ENCODE measurements at places on chromosomes 4 and X.

DNA sequence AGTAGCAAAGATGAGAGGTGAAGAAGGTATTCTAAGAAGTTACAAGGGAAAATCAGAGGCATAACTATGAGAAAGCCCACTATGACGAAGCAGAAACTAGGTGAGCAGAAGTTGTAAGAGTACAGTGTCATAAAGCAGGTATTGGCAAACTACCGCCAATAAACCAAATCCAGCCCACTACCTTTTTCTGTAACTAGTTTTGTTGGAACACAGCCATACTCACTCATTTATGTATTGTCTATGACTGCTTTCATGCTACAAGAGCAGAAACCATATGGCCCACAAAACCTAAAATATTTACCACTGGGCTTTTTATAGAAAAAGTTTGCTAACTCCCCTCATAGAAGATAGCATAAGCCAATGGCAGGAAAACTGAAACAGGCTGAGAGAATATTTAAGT, 31.8 kb upstream of the ZCCHC13 start:
- DNase-seq, result no peak

DNA sequence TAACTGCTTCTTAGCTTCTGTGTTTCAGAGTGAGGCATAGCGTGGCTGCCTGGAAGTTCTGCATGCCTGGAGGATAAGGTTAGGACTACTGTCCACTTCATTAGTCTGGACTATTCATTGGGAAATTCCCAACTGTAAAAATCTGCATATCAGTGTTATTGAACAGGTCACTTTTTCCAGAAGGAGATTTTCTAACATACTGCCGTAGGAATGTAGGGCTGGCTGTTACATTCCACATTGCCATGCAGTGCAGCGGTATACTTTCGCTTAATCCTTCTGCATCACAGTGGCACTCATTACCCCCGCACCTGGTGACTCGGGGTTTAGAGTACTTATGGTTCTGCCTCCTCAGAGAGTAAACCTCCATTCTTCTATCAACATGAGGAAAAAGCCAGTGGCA, 104.6 kb downstream of the NPFFR2 start:
- no peak for DNase-seq

DNA sequence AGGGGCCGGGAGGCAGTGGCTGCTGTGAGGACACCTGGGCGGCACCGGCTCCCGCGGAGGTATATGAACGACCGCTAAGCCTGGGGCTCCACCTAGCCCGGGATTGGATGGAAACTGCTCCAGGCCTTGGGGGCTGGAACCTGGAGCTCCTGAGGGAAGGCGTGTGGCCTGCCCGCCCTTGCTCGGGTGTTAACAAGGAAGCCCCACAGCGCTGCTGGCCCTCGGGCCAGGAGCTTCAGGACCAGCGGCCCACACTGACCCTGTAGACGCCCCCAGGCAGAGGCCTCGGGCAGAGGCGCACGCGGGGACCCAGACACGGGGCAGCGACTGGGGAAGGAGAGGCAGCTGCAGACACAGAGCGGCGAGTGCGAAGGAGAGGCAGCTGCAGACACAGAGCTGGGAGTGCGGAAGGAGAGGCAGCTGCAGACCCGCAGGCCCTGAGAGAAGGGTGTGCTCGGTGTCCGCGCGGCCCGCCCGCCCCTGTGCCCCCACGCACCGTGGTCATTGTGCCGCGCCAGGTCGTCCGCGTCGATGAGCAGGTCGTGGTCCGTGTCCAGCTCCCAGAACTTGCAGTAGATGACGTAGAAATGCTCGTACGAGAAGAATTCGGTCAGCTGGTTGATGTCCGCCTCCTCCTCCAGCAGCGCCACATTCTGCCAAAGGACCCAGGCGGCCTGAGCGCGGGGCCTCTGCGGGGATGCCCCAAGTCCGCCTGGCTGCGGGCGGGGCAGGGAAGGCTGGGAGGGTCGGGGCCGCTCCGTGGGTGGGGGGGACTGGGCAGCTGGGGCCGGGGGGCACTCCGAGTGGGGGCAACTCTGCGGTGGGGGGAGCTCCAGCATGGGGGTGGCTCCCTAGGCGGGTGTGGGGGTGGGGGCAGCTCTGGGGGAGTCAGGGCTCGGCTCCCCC, 26.7 kb upstream of the GTPBP6 start:
- no peak for DNase-seq

GRCh38 chr4:123783151-123783790, 386.7 kb downstream of the SPRY1 start:
- DNase-seq, result no peak

- DNase-seq, result no peak
These were observed 54.1 kb downstream of the CCNI start for GRCh38 chr4:77021614-77022089.

DNA sequence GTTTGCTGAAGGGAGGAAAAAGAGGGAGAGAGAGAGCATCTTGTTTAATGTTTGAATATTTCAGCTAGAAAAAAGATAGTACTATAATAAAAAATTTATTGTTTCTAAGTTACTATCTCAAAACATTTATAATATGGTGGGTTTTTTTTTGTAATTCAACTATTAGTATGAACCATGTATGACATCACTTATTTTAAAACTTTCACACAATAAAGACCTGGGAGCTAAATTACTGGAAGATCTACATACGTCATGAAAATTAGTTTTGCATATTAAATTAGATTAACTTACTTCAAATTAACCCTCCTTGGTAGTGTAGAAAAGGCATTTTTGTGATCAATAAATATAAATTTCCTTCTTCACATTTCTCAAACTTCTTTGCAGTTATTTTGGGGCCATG, 432.0 kb upstream of the SLIT2 start:
- no peak for DNase-seq

DNA sequence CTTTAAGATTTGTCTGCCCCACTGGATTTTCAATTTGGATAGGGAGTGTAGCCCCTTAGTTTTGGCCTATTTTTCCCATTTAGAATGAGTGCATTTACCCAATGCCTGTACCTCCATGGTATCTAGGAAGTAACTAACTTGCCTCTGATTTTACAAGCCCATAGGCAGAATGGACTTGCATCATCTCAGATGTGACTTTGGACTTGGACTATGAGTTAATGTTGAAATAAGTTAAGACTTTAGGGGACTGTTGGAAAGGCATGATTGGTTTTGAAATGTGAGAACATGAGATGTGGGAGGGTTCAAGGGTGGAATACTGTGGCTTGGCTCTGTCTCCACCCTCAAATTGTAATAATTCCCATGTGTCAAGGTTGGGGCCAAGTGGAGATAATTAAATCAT, 2480.2 kb downstream of the PCDH7 start:
- DNase-seq, result no peak

DNA sequence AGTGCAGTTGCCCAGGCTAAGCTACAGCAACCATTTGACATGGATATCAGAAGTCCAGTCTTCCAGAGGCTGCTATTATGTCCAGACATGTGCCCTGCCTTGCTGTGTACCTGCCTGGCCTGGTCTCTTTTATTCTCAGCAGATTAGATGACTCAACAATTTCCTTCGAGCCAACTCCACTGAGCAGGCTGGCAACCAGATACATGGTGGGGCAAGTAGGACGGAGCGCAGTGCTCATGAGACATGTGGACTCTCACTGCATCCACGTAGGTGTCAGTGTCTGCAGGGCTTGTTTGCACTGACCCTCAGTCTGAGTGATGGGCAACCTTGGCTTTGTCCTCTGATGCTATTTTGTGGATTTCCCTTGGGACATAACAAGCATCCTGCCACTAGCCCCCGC, 7.2 kb upstream of the MAGEA11 start:
- DNase-seq, result no peak

GRCh38 chr4:10625131-10625530, 59.4 kb downstream of the CLNK start:
- DNase-seq, result no peak

GRCh38 chr4:1806223-1806564, 13.1 kb downstream of the FGFR3 start:
- no peak for DNase-seq

- no peak for DNase-seq
These were observed 598.4 kb upstream of the FTHL17 start for GRCh38 chrX:31670245-31670644.

DNA sequence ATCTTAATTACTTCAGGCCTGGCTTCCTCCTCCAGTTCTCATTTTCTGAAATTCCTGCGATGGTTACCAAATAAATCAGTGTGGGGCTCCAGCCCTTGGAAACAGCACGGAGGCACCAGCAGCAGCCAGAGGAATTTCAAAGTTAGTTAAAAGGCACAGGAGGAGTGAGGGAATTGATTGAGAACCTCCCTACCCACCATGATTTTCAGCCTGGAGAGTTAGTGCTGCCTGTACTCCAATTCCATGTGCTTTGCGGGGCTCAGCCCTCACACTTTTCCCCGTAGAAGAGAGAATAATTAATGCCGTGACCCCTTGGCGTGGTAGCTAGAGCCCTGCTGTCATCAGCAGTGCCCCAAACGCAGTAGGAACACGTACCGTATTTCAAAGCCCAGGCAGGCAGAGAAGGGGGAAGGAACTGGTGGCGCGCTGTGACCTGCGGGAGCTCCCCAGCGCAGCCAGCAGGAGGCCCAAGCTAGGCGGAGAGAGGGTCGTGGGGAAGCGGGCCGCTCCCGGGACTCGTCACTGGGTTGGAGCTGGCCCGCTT, 84.0 kb upstream of the IGFBP7 start:
- no peak for DNase-seq

GRCh38 chr4:17096692-17097091, 198.2 kb upstream of the LDB2 start:
- DNase-seq, result no peak

- DNase-seq, result peak; percentile 40
These were observed 44.5 kb downstream of the SEPTIN11 start for GRCh38 chr4:76993787-76994641.

DNA sequence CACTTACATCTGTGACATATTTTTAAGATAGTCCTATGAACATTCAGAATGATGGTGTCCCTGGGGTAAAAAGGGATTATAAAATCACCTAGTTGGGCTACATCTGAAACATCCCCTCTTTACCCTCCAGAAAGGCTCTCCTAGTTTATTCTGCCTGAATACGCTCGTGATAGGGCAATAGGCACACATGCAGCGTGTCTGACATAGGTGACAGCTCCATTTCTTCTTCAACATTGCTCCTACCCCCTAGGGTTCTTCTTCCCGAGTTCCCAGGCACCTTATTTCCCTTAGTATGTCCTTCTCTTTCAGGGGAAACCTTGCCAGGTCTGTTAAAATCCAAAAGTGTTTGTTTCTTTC, 27.1 kb upstream of the CFAP299 start:
- DNase-seq, result no peak

- no peak for DNase-seq
These were observed 71.5 kb upstream of the EDNRA start for GRCh38 chr4:147409350-147409749.
